Esophagus (tissue), 2 donors: ENCODE measurements at places on chromosomes 1 and 21. TPM values are rescaled to one million over a fixed set of nuclear protein-coding genes. Genes with fewer than 3 reads are reported as not detected.

MROH9 gene
- not detected for polyA plus RNA-seq

FAM177B gene
- polyA plus RNA-seq, result 0.02 TPM

RIPK4 gene
- polyA plus RNA-seq, result 51.7 TPM

CASQ2 gene
- 6.7 TPM for polyA plus RNA-seq

C1QC gene
- polyA plus RNA-seq, result 18.5 TPM

S100A12 gene
- 222 TPM for polyA plus RNA-seq

PPP1R12B gene
- polyA plus RNA-seq, result 7.5 TPM

RASSF5 gene
- polyA plus RNA-seq, result 27.3 TPM

S100A4 gene
- polyA plus RNA-seq, result 145 TPM

TCP10L gene
- polyA plus RNA-seq, result 0.15 TPM

CHI3L2 gene
- polyA plus RNA-seq, result 0.28 TPM

TEX38 gene
- polyA plus RNA-seq, result not detected

ECE1 gene
- 12.4 TPM for polyA plus RNA-seq

SHISAL2A gene
- polyA plus RNA-seq, result 0.20 TPM

HTR6 gene
- polyA plus RNA-seq, result not detected

RHCE gene
- polyA plus RNA-seq, result 0.73 TPM

KIAA1614 gene
- 1.0 TPM for polyA plus RNA-seq

GJB3 gene
- 74.0 TPM for polyA plus RNA-seq

TBX15 gene
- polyA plus RNA-seq, result 0.02 TPM

NES gene
- polyA plus RNA-seq, result 2.4 TPM

LTN1 gene
- 3.4 TPM for polyA plus RNA-seq
